ENCODE measurements at places on chromosomes 5 and 9.

- DNase-seq = no peak
Observed at GRCh38 chr5:56862909-56863308, 46.5 kb upstream of the SETD9 start.

DNA sequence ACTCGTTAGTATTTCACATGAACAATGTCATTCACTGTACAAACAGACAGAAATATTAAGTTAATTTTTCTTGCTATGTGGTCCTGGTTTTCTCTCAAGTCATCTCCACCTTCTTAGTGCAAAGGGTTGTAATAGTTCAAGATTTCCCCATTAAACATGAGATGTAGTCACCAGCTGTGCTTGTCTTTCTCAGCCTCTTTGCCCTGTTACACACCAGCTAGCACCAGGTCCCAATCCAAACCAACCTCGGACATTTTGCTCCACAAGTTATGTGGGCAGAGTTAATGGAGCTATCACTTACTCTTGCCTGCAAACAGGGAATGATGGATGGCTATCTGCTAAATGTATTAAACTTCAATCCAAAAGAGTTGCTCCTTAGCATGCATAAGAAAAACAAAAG lies 328.1 kb downstream of the TLE1 start:
- DNase-seq = no peak

GRCh38 chr9:5562806-5563416 lies 52.6 kb downstream of the PDCD1LG2 start:
- no peak for DNase-seq

DNA sequence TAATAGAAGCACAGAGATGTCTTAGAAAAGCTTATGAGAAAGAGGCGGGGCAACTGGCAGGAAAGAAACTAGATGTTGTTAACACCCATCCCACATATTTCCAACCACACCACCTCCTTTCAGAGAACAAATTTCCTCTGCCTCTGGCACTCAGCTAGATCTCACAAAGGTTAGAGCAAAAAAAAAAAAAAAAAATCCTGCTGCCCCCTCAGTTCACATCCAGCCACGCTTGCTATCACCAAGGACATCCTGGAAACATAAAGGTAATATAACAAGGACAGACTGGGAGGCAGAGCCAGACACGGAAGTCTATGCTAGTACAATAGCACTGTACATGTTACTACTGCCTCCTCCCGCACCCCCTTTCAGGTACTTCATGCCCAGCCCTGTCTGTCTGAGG lies 238.0 kb upstream of the PTGER4 start:
- DNase-seq = no peak

- no peak for DNase-seq
Observed at GRCh38 chr9:106874652-106875051, 11.7 kb downstream of the ZNF462 start.

- no peak for DNase-seq
Observed at GRCh38 chr5:173746047-173746646, 129.7 kb upstream of the BOD1 start.

- DNase-seq = no peak
Observed at GRCh38 chr5:145470396-145470979, 364.7 kb downstream of the PRELID2 start.

DNA sequence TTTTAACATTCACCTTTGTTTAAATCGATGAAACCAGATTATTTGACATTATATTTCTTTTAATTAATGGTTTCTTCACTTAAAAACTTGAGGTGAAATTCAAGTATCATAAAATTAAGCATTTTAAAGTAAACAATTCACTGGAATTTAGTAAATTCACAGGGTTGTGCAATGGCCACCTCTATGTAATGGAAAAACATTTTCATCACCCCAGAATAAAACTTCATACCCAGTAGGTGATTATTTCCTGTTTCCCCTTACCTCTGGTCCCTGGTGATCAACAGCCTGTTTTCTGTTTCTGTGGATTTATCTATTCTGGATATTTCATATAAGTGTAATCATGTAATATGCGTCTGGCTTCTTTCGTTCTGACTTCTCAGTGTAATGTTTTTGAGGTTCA lies 27.2 kb downstream of the HSPA4 start:
- DNase-seq = no peak

DNA sequence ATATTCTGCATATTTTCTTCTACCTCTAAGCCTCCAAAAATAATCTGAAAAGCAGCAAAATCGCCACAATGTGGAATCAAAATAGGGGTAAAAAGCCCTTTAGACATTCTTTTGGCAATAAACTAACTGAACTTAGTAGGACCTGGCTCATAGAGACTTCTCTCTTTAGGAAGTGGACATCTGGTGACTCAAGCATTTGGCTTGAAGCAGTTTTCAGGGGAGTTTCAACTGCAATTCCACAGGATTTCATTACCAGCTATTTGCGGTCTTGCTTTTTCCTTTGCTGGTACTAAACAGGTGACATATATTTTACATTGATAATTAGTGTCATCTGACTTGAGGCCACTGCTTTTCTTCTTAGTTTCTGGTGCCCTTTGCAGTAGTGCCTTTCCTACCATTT lies 173.2 kb upstream of the FBN2 start:
- no peak for DNase-seq

GRCh38 chr5:127417528-127417927 lies 99.9 kb upstream of the PRRC1 start:
- DNase-seq = no peak

GRCh38 chr5:74942622-74943286 lies 76.6 kb upstream of the FAM169A start:
- no peak for DNase-seq

DNA sequence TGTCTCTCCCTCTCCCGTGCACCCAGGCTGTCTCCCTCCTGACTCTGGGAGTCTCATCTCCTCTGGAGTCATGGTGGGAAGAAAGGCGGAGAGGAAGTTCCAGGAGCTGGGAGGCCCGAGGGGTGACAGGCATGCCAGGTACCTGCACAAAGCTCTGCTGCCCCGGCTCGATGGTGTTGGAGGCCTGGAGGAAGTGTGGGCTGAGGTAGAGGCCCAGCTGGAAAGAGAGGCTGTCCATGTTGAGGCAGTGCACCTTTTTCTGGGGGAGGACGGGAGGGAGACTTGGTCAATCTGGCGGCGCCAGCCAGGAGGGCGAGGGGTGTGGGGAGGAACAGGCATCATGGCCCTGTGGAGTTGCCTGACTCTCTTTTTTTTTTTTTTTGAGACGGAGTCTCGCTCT lies 15.9 kb downstream of the FPGS start:
- no peak for DNase-seq

All from AG08395 (cell line).